ENCODE measurements at places on chromosomes 5 and 9.

DNA sequence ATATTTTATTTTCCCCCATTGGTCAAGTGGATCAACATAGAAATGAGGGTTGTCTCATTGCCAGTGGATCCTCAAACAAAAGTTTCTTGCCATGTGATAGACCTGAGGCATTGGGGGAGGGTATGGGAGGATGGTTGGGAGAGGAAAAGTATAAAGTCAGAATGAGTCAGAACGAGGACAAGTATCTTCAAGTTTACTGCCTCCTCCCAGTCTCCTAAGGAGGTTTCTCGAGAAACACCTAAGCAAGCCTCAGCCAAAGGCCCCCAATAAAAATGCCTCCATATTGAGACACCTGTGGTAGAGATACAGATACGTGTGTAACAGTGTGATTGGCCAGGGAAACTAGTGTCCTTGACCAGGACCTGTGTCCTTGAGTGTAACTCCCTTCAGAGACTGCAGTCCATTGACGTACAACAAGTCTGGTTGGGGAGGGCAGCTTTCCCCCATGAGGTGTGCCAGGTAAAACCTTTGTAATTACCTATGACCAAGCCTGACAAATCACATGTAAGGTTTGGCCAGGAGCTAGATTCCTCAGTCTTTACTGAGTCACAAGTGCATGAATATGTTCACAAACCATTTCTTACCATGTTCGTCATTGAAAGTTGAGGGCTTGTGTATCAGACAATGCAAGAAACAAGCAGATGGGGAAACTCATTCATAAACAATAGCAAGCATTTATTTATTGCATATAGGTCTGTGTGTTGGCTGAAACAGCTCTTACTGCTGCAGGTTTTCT, 198.6 kb upstream of the SH3GL2 start:
- no peak for DNase-seq

DNA sequence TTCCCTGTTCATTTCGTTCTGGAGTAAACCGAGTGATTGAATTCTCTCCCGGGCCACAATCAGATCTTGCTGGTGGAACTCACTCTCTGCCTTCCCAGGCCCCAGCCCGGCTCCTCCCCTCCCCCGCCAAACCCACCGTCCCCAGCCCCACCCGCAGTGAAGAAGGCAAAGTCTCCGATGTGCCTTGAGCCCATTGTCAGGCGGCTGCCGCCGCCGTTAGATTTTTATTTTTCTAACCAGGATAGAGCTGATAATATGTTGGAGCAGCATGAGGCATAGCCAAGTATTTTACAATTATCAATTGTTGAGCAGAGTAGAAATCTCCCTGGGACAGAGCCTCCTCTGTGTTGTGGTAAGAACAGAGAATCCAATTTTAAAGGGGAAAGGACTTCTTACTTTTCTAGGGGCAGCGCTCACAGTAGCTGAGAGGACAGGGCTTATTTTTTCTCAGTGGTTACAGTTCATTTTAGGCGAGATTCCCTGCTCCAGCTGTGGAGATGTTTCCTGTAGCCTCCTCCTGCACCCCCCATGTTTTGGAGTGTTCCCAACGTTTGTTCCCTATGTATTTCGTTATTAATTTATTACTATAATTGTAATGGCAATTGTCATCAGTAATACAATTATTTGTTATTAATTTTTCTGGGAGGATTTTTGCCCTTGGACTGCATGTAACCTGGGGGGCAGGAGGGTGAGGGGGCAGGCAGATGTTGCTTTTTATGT, 1.3 kb downstream of the PSAT1 start:
- peak; percentile 9 for DNase-seq

DNA sequence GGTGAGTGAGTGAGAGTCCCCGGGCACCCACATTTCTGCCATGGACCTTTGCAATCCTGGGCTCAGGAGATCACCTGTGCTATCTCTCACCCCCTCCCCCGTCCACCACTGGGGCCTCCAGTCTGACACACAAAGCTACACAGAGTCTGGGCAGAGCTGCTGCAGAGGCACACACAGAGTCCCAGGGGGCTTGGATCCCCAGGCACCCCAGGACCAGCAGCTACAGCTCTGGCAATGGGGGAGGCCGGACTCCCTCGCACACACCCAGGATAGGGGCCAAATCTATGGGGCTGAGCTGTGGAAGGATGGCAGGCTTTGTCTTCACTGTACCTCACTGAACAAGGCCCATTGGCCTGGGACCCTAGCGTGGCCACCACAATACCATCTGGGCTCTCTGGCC, 328.8 kb downstream of the MAN2A1 start:
- DNase-seq, result no peak

GRCh38 chr5:119271758-119272730, 83.8 kb upstream of the TNFAIP8 start:
- no peak for DNase-seq

DNA sequence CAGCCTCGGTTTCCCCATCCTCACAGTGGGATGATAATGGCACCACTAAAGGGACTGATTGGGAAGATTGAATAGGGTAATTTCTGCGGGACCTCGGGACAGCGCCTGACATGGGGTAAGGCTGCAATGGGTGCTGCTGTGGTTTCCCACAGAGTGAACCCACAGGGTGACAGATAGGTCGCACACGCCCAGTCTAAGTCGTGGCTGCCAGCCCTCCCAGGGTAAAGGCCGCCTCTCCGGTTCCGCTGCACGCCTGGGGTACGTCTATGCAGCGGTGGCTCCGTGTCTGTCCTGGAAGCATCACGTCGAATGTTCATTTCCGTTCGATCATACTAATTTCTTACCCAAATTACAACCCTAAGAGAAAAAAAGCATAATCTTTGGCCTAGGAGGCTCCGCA, 631 bp downstream of the CFAP77 start:
- DNase-seq, result no peak

- DNase-seq, result no peak
These were observed 79.0 kb downstream of the PRLR start for GRCh38 chr5:35151146-35151920.

DNA sequence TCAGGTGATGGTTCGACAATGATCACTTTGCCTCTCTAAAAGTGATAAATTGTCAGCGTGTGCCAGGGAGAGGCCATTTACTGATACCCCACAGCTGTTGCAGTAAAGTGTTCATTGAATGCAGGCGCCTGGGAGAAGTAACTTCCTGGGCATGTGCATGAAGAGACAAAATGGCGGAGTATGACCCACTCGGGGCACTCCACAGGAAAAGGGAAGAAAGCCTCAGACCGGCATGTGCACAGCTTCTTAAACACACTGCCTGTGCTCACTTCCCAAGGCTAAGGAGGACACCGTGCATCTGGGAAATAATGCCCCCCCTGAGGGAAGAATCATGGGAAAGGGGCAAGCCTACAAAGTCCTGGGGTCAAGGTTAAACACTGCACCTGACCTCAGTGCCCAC, 329.5 kb downstream of the ICE1 start:
- no peak for DNase-seq

DNA sequence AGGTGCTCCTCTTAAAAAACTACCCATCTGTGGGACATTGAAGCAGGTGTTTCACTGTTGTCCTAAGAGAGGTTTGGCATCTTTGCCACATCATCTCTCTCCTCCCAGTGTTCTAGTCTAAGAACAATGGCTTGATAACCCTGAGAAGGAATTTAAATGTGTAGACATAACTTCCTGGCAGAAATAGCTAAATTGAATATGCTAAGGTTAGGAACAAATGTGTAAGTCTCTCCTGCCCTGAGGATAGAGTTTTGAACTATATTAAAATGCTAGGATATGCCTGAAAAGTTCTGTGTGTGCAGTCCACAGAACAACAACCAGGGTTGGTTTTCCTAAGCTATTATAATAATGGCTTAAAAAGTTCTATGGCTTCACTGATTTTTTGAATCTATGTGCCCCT, 106.6 kb downstream of the LRRC70 start:
- DNase-seq, result no peak

- DNase-seq, result no peak
These were observed 17.9 kb downstream of the SLCO4C1 start for GRCh38 chr5:102278231-102278630.

- no peak for DNase-seq
These were observed 139.2 kb upstream of the PALM2AKAP2 start for GRCh38 chr9:109640580-109641371.

DNA sequence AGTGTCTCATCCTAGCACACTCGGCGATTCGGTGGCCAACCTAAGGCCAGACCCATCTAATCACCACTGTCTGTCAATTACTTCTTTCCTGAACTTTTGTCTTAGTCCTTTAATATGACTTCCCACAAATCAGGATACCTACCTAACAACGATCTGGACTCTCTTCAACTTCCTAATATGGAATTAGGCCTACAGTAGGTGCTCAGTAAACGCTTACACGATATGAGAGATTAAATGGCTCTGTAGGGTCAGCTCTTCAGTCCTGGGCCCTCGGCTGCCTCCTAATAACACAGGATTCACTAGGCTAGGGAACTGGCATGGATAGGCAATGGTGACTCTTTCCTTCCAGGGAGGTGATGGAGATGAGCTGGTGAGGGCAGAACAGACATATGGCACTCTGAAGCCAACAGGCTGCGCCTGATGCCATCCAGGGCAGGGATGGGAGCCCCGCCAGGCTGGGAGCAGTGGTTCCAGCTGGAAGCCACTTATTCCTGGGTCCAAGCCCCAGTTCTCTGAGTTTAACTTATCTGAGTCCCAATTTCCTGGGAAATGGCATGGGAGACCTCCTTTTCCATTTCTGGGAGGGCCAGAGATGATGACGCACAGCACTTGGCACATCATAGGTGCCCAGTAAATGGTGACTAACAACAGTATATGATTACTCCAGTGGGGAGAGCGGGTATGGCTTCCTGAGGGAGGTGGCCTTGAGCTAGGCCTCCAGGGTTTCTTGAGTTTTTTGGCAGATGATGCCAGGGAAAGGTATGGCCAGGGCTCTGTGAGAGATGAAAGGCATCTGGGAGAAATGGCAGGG, 7.3 kb downstream of the PDGFRB start:
- no peak for DNase-seq

DNA sequence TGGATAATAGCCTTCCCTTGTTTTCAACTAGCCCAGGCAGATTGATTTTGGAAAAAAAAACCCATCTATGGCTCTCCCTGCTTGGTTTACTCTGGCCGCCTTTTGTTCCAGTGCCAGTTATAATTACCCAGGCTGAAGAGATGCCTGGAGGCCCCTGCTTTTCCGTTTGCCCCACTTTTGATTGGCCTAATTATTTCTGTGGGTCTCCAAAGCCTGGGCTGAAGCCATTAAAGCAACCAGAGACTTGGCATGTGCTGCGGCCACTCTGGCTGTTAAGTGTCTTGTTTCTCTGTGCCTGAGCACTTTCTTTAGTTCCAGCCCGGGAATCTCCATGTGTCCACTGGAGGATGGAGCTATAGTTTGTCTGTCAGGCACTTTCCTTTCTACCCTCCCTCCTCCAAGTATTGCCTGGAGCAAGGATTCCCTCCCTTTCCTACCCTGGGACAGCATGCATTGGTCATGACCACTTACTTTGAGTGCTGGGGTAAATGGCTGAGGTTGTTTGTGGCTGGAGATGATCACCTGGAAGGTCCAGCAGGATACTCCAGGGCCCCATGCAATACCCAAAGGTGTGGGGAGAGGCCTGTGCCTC, 105.1 kb upstream of the CTSL start:
- no peak for DNase-seq

DNA sequence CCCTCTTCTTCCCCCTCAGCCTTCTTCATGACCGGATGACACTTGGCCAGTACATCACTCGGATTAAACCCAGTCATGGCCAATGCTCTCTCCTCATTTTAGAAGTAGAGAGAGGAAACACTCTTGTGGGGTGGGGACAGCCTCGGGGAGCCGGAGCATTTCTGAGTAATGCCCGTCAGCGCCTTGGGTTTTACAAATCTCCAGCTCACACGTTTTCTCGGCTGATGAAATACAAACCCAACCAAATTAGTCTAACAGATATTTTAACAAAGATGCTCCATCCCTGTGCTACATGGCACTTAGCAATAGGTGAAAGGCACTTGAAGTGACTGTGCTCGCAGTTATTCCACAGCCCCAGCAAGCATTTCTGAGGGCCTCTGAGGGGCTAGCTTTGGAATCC, 51.7 kb downstream of the ZNF366 start:
- DNase-seq, result no peak

DNA sequence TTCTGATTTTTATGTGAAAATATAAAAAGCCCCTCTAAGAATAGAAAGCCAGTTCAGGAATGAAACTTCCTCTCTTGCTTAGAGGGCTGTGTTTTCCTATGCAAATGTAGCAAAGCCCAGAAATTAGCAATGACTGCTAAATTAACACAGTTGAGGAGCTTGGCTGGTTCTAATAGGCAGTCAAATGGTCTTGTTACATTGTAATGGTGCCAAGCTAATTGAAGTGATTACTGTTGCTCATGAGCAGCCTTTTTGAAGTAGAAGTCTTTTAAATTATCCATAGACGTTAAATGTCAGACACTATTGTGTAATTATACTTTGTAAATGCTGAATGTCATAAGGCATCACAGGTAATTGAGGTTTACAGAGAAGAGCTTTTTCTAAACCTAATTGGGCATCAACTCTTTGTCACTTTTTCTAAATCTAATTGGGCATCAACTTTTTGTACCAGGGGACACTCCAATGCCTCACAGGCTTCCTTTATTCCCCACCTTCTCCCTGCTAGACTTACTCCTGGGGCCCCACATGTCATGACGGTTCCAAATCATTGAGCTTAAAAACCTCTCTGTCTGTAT, 229.1 kb downstream of the PSAT1 start:
- DNase-seq, result no peak

- no peak for DNase-seq
These were observed 5.1 kb downstream of the CAMK4 start for GRCh38 chr5:111229221-111229835.

- DNase-seq, result no peak
These were observed 395.6 kb upstream of the MPDZ start for GRCh38 chr9:13674926-13675637.

- no peak for DNase-seq
These were observed 26.3 kb downstream of the AHRR start for GRCh38 chr5:347712-348284.

DNA sequence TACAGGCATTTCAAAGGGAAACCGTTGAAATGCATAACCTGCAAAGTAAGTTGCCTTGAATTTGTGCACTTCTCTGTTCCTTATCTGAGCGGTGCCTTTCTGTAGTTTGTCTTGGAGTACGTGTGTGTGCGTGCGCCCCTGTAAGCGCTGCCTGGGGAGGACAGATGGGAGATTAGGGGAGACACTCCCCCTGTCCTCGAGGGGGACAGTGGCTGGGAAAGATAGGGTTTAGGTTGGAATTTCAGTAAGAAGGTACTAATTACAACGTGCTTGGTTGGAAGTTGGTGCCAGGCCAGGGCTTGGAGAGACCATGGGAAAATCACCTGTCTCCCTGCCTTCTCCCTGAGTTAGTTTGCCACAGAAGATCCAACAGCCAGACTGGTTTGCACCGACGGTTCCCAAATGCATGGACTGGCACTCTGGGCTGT, 73.2 kb downstream of the PIK3R1 start:
- no peak for DNase-seq

DNA sequence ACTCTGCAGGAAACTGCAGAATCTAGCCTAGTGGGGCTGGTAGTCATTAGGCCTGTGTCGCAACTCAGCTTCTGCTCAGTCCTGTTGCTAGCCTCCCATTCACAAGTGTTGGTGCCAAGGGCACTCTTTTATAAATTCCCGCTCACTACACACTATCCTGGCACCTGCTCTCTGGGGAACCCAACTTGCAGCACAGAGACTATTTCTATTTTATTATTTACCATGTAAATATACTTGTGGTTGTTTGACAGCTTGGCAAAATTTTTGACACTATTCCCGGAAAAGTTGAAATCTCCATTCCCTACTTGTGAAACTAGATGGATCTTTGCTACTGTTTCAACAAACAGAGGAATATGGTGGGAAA, 20.4 kb upstream of the SMC2 start:
- no peak for DNase-seq

GRCh38 chr5:143281226-143281625, 122.3 kb downstream of the NR3C1 start:
- no peak for DNase-seq

GRCh38 chr5:94017579-94017978, 276.2 kb upstream of the POU5F2 start:
- no peak for DNase-seq
